DMS153 (cell line): ENCODE measurements at places on chromosomes 13 and 19.

DNA sequence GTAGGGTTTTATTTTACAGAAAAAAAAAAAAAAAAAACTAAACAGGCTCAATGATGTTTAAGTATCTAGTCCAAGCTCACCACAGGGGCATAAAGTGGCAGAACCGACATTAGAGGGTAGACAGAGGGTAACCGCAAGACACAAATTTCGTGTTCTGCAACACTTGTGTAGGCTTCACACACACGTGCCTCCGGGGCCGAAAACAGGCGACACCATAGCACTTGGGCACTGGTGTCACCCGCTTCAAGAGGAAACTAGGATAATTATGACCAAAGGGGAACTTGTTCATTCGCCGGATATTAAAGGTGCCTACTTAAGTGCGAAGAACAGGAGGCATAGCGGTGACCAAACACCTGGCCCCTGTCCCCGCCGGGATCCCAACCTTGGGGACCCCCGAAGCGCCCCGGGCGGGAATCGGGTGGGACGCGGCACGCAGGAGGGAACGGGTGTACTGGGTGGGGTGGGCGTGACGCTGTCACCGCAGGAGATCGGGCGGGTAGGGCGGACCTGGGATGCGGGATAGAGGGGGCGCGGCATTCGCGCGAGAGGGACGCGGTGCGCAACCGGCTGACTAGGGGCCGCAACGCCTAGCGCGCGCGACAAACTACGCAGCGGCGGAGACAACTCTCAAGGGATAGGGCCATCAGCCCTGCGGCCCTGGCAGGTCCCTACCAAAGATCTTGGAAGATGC is 558 bp downstream of the MZT1 start:
- peak; percentile 3 for DNase-seq

GRCh38 chr13:111354789-111355188 is 34.3 kb downstream of the TEX29 start:
- no peak for DNase-seq

DNA sequence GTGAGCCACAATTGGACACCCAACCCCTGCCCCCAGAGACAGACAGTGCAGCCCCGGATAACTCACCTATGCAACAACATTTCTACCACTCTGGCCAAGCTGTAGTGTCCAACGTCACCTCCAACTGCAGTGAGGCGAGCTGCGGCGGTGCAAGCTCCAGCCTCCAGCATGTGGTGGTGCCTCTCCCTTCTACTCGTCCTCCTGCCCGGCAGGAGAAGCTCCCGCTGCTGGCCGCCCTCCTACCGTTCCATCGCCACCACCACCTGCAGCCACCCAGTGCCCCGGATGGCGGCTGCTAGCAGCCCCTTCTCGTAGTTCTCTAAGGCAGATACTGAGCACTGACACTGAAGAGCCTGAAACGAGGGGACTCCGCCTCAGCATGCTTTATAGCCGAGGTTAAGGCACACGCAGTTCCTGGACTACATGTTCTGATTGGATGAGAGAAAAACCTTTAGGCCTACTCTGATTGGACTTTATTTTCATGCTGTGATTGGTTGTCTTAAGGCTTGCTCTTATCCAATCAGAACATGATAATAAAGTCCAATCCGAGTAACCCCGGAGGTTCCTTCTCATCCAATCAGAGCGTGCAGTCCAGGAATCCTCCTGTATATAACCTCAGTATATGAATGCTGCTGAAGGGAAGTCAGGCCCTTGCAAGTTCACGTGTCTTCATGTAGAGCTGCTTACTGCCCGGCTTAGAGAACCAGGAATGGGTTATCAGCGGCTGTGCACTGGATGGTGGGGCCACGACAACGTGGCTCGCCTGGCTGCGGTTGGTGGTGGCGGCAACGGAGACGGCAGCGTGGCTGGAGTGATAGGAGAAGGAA is 63.5 kb downstream of the TUBA3C start:
- no peak for DNase-seq

- peak; percentile 36 for DNase-seq
Observed at GRCh38 chr19:1279782-1280341, 4.5 kb downstream of the FAM174C start.

- DNase-seq = no peak
Observed at GRCh38 chr19:21130097-21130775, 11.6 kb upstream of the ZNF431 start.

- no peak for DNase-seq
Observed at GRCh38 chr13:29529754-29530153, 65.7 kb downstream of the SLC7A1 start.

- DNase-seq = no peak
Observed at GRCh38 chr19:51544038-51544437, 12.6 kb upstream of the SIGLEC6 start.

GRCh38 chr13:112779856-112780604 is 90.2 kb downstream of the ATP11A start:
- DNase-seq = no peak

DNA sequence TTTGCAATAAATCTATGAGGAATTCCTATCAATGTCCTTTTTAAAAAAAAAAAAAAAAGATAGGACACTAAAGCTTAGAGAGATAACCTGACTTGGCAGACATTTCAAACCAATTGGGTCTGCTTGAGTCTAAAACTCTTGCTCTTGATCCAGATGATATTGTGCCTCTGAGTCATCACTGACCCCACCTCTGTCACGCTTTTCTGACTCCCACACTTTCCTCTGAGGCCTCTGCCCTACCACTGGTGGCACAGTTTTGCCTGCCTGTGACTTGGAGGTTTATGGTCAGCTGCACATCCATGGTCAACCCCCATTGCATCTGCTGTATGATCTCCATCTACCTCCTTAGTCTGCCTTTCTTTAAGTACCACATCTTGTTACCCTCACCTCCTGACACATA is 328.7 kb downstream of the SPRY2 start:
- no peak for DNase-seq

DNA sequence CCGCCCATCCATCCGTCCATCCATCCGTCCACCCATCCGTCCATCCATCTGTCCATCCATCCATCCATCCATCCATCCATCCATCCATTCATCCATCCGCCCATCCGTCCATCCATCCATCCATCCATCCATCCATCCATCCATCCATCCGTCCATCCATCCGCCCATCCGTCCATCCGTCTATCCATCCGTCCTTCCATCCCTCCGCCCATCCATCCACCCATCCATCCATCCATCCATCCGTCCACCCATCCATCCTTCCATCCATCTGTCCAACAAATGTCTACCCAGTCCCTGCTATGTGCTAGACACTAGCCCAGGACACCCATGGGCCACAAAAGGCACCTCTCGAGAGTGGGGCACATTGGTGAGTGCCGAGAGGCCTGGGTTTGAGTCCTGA is 15.7 kb downstream of the LRRC4B start:
- DNase-seq = no peak

DNA sequence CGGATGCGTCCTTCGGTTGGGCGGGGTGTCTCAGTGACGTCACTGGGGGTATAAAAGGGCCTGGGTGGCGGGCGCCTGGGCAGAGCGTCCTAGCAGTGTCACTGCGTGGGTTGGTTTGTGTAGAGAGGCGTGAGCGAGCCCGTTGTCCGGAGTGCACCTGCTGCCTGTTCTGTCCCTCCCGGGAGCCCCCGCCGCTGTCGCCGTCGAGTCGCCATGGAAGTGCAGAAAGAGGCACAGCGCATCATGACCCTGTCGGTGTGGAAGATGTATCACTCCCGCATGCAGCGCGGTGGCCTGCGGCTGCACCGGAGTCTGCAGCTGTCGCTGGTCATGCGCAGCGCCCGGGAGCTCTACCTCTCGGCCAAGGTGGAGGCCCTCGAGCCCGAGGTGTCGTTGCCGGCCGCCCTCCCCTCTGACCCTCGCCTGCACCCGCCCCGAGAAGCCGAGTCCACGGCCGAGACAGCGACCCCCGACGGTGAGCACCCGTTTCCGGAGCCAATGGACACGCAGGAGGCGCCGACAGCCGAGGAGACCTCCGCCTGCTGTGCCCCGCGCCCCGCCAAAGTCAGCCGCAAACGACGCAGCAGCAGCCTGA is 2.9 kb downstream of the IER2 start:
- peak; percentile 89 for DNase-seq

GRCh38 chr13:99659866-99660554 is 158.7 kb downstream of the TM9SF2 start:
- DNase-seq = no peak

- DNase-seq = peak; percentile 62
Observed at GRCh38 chr13:98284679-98285078, 107.6 kb upstream of the RNF113B start.

DNA sequence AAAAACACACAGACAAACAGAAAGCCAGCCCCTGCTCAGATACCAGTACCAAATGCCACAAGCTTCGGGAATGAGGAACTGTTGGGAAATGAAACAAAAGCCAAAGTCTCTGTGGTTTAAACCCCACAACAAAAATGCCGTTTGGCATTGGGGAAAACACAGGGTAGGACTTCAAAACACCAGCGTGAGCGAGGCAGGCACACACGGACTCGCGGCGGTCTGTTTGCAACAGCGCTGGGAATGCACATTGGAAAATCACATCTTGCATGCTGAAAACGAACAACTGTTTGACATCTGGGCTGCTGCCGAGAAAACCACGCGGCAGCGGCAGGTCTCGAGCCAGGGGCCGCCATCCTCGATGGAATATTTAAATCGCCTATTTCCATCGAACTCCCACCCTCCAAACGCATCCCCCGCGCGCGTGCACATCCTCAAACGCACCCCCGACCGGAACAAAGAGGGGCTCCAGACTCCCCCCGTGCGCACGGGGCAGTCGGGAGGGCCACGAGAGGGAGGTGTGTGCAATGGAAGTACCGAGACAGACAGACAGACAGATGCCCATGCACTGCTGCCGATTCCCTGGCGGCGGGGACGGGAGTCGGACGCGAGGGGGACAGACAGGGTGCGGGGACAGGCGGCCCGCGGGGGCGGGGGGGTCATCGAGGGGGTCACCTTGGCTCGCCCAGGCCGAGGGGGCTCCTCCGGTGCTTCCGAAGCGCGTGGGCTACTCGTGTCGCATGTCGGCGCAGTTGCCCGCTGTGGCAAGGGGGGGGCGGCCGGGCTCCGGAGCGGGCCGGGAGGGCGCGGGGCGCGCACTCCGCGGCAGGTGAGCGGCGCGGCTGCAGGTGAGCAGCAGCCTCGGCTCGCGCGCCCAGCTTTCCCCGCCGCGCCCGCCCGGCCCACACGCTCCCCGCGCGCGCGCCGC is at the start of gene GPR12:
Gene GPR12, minus strand, starts transcription at position 880 of the 925 bp plus-strand sequence. CDS start 959 bp downstream, outside the sequence.
- no peak for DNase-seq

- DNase-seq = no peak
Observed at GRCh38 chr13:51645154-51645650, 60.9 kb downstream of the WDFY2 start.

- DNase-seq = no peak
Observed at GRCh38 chr19:55175117-55175867, 4.8 kb downstream of the SYT5 start.

GRCh38 chr13:20475927-20476691 is 49.5 kb downstream of the CRYL1 start:
- no peak for DNase-seq

DNA sequence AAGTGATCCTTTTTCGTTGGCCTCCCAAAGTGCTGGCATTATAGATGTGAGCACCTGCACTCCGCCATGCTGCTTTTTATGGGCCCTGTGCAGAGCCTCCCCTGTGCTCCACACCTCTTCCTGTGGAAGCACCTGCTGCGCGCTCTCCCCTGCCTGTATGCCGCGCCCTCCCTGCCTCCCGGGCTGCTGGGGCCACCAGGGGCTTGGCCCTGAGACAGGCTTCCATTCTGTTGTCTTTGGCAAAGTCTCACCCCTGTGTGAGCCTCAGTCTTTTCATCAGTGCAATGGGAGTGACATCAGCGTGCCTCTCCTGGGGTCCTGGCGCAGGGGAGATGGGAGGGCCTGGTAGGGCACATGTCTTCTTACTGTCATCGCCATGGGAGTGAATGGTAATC is 1.3 kb downstream of the FAM174C start:
- no peak for DNase-seq

GRCh38 chr13:99346335-99347042 is 39.3 kb upstream of the GPR183 start:
- no peak for DNase-seq

GRCh38 chr13:40165316-40165932 is 501.0 kb downstream of the FOXO1 start:
- no peak for DNase-seq

DNA sequence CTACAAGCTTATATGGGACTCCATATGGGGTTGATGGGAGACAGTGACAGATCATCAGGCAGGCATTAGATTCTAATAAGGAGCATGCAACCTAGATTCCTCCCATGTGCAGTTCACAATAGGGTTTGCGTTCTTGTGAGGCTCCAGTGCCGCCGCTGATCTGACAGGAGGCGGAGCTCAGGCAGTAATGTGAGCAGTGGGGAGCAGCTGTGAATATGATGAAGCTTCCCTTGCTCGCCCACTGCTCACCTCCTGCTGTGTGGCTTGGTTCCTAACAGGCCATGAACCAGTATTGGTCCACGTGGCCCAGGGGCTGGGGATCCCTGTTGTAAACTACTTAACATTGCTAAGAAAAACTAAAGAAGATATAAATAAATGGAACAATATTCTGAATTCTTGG is 378.4 kb downstream of the KCNRG start:
- DNase-seq = peak; percentile 55

- DNase-seq = no peak
Observed at GRCh38 chr19:35432911-35433310, 15.1 kb upstream of the FFAR2 start.

DNA sequence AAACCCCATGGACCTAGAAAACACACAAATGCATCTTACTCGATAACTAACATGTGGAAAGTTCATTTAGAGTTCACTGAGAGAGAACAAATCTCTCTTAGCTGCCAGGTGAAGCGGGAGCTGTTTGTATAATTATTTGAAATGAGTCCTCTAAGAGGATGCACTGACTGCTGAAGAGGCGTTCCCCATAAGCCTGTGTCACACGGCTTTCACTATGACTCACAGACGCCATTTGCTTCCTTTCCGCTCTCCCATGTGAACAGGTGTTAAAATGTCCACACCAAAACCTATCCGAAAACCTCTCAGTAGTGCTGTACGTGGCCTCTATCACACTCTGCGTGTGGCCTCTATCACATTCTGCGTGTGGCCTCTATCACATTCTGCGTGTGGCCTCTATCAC is 101.8 kb downstream of the SOX1 start:
- DNase-seq = no peak

GRCh38 chr13:94617389-94618000 is 15.8 kb downstream of the GPR180 start:
- DNase-seq = no peak

DNA sequence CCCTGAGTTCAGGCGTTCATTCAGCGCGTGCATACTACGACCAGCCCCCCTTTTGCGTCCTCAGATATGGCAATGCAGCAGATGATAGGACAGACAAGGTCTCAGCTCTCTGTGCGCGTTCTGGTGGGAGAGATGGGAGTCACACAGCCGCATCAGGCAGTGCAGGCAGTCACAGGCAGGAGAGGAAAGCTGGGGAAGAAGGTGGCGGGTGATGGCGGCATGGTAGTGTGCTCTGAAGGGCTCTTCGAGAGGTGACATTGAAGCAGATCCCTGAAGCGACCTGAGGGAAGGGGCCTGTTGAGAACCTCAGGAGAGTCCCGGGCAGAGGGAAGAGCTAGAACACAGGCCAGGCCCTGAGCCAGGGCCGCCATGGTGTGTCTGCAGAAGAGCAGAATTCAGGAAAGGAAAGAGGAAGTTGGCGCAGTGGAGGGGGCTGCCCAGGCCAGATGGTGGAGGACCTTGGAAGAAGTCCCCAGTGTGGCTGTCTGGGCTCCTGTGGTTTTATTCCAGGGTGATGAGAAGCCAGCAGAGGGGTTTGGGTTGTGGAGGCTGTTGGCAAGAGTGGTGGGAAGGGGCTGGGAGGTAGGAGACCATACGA is 3.5 kb downstream of the USF2 start:
- no peak for DNase-seq
